NCI-H2171 (cell line): ENCODE measurements at places on chromosomes 3 and 15.

DNA sequence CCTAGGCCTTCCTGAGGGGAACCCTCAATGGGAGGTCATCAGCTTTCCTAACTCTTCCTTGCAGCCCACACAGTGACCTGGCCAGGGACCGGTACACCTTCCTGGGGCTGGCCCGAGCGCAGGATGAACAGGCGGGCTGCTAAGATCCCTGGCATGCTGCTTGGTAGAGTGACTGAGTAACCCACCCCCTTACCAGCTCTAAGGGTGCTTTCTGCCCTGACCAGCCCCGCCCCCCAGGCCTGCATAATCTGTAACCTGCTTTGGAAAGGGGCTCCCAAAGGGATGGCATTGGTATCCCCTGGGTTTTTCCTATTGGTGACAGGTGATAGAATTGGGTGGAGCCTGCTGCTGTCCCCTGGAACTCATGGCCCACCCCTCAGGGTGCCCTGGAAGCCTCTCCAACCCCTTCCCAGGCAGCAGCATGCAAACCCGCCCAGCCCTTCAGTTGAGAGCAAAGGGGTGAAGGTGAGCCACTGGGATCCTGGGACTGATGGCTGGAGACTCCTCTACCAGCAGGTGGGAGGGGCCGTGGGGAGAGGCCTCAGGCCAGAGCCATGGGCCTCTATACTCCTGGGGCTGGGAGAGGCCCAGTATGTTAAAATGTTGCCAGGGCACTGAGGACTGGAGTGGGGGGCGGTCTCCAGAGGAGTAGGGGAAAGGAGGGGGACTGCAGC is 11.1 kb upstream of the KIF7 start:
- DNase-seq: no peak

DNA sequence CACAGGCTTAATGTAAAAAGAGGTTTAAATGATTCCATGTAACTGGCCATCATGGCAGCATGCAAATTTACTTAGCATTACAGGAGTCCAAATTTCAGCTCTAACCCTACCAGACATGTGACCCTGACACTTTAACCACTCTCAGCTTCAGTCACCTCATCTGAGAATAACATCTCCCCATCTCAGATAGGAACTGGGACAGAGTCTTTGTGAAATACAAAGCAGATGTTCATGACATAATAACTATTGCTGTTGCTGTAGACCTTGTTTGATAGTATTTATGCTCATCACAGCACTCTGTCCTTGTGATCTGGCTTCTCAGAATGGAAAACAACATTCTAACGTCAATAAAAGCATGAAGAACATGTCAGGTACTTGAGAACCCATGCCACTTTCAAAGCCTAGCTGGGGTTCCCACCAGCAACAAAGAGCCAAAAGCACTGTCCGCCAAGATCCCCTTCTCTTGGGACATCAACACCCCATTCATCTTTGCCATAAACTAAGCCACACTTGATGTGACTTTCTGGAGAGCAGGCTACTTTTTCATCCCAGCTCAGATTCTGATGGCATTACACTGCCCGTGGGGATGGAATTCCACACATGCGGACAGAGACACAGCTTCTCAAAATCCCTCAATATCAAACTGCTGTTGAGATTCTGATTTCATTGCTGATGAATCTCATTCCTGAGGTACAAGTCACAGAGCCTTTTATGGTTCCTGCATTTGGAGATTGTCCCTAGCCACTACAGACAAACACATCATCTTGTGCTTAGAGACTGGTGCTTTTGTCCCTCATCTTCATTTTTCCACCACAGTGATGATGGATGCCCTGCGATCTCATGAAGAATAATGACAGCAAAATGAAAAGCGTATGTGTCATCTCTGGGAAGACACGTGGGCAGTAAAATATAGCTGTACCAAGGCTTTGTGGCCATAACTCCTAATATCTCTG is 202.7 kb downstream of the TNIK start:
- DNase-seq: no peak

- DNase-seq: no peak
Observed at GRCh38 chr3:197552198-197552597, 3.6 kb downstream of the BDH1 start.

GRCh38 chr3:197791892-197792647 is 1.0 kb downstream of the LRCH3 start:
- no peak for DNase-seq

DNA sequence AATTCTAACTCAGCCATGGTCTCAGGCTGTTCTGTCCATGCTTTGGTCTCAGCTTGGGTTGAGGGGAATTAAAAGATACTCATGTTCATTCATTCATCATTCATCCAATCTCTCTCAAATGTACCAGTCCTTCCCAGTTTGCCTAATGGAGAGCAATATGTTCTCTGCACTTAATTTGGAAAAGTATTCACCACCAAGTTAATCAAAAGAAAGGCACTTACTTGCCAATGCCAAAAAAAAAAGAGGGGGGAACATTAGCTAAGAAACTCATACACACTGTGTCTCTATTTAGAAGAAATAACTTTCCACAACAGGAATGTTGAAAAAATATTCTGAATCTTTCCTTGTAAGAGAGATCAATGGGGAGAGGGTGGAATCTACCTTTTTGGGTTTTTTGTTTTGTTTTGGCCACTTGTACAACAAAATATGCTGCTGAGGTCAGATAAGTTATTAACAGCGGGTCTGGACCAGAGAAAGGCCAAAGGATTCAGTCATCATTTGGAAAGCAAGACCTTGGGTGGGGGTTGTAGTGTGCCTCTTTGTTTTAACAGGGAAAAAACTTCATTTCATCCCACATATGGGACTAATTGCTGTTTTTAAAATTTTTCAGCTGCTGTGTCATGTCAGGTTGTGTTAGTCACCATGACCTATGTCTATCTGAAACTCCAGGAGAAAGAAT is 152.3 kb downstream of the FBN1 start:
- DNase-seq: no peak

GRCh38 chr3:195708061-195708460 is 12.7 kb upstream of the MUC20 start:
- no peak for DNase-seq

DNA sequence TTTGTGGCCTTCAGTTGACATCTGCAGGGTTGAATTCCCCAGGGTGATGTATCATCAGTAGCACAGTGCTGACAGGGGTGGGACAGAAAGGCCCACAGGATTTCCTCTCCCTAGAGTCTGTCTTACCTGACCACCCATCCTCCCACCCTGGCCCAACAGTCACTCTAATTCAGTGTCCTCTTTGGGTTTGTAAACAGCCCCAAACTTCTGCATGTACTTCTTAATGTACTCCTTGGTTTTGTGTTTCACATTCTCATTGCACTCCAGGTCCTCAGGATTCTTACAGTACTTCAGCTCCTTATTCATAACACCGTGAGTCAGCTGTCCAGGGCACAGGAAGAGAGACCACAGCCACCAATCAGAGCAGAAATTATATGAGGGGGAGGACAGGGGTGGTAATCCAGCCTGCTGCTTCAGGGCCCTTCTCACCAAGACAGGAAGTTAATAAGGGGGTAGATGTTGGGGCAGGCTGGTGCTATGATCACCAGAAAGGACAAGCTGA is 37.5 kb downstream of the NBEAL2 start:
- no peak for DNase-seq

GRCh38 chr15:98282656-98283332 is 322.3 kb downstream of the ARRDC4 start:
- DNase-seq: no peak

DNA sequence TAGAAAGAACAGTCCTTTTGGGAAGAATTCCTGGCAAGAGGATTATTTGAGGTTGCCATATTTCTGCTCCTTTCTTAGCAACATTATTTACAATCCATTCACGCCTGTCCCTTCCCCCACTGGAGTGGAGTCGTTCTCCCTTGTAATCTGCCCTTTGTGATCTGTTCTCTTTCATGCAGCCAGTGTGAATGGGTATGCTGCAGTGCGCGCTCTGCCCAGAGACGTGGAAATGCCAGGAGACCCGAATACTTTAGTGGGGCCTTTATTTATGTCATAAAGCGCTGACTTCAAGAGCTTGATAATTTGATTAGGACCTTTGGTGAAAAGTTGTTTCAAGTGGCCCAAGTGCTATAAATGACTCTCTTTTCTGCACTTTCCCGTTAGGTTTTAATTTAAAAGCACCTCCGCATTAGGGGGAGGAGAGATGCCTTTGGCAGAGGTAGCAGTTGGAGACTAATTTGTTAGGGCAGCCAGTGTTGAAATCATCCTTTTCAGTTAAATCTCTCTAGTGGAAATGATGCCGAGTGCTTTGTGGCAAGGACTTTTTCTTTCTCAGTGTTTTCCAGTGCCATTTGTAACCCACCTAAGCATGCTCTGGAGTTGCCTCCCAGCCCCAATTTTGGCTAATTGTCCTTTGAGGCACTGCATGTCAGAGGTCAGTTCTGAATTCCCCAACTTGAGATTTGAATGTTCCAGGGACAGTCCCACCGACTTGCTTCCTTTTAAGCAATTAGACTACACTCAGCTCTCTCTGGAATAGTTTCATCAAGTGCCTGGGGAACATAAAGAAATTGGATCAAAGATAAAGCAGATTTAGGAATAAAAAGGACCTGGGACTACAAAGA is 52.4 kb downstream of the PSMD6 start:
- DNase-seq: no peak

DNA sequence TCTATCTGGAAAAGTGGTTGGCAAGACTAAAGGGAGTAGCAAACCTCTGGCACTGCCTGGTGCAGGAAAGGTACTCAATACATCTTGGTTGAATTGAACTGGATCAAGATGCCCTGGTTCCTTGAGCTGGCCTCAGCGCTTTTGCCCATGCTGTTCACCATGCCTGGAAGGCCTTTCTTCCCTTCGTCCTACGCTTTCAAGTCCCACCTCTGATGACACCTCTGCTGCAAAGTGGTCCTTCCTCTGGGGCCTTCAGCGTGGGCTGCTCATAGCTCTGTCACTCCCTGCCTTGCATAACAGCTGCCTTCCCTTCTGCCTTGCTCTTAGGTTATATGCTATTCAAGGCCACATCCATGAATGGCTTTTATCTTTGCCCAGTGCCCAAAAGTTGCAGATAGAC is 23.0 kb downstream of the ITGA11 start:
- DNase-seq: no peak

DNA sequence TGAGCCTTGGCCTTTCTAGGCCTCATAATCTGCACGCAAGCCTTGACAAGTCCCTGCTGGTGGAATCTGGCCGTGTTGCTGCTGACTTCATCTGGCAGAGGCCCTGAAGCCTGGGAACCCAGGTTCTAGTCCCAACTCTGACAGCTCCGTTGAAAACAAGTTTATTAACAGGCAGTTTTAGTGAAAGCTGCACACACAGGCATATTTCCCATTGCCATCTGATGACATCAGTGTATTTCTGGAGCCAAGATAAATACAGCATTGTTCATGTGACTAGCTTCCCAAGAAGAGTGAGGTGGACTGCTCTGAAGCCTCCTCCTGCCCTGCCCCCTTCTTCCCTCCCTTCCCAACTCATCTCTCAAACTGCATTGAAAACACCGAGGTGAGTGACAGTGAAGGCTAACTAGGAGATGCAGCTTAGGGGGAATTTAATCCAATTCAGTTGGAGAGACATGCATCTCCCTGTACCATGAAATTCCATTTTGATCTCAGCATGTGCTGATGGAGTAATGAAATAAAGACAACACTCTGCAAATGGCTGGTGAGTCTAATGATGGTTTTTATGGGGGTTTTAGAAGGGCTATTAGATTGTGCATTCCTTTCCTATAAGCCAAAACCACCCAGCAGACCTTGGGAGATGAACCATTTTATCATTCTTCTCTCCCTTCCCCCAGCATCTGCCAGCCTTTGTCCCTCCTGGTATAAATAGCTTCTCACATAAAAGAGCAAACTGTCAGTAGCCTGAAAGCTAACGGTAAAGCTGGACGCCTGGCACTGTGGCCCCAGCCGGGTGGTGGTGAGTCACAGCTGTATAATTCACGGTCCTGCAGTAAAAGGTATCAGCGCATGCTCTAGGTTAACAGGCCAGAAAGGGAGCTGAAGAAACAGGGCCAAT is 38.0 kb downstream of the PRICKLE2 start:
- no peak for DNase-seq

DNA sequence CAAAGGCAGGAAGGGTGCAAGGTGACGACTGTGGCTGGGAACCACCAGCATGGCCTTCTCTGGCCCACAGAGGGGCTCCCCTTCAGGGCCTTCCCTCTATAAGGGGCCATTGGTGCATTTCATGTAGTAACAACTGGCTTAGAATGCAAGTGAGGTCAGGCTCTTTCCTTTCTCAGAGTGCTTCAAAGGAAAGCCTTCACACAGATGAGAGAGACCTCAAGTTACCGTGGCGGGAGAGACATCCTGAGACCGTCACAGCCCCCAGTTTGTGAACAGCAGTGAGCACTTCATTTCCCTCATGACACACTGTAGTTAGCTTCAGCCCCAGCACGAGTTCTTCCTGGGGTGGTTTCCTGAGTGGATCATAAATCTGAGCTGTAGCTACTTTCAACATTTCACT is 96.6 kb upstream of the LIMD1 start:
- no peak for DNase-seq

- no peak for DNase-seq
Observed at GRCh38 chr3:169607949-169608348, 55.6 kb downstream of the MECOM start.

GRCh38 chr3:147403511-147403910 is 2.8 kb downstream of the ZIC4 start:
- DNase-seq: no peak

GRCh38 chr15:90914305-90915080 is 11.4 kb downstream of the MAN2A2 start:
- no peak for DNase-seq

DNA sequence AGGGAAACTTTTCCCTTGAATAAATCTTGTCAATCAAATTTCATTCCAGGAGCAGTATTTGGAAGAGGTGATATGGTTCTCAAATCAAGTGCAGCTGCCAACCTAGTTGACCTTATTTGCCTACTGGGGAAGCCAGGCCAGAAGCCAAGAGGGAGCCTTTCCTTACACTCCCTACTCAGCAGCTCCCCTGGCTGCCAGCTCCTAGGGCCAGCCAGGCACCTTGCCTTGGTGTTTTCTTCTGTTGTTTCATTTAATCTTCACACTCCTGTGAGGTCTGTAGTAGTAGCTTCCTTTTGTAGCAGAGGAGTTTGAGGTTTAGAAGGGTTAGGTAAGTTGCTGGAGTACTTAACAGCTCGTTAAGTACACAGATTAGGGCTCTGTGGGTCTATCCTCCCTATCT is 22.6 kb downstream of the MKRN2OS start:
- no peak for DNase-seq

GRCh38 chr3:105584003-105584790 is 217.5 kb downstream of the ALCAM start:
- no peak for DNase-seq

- no peak for DNase-seq
Observed at GRCh38 chr3:119349354-119350041, 55.3 kb downstream of the ARHGAP31 start.
